ENCODE measurements at places on chromosomes 3 and 15.

DNA sequence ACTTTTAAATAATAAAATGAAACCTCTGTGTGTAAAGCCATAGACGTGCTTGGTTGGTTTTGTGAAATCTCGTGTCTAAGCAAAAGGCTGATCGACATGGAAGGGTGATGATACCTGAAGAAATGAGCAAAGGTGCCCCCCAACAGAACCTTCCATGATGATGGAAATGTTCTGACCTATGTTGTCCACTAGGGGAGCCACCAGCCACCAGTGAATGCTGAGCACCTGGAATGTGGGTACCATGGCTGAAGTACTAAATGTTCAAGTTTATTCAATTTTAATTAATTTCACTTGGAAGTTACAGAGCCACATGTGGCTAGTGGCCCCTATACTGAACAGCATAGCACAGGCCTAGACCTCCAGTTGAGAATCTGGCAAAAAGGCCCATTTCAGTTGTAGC is 158.8 kb downstream of the POLR2M start:
- DNase-seq, result no peak

DNA sequence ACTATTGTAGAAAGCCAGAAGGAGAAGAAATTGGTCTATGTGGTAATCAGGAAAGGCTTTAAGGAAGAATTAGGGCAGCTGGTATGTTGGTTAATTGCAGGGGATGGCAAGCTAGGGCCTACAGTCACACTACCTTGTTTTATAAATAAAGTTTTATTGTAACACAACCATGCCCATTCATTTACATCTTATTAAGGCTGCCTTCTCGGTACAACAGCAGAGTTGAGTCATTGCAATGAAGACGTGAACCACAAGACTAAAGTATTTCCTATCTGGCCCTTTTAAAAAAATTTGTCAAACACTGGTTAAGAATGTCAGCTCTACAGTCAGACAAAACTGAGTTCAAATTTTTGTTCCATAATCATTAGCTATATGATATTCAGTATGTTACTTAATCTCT is 8.3 kb downstream of the SERPINI1 start:
- no peak for DNase-seq

DNA sequence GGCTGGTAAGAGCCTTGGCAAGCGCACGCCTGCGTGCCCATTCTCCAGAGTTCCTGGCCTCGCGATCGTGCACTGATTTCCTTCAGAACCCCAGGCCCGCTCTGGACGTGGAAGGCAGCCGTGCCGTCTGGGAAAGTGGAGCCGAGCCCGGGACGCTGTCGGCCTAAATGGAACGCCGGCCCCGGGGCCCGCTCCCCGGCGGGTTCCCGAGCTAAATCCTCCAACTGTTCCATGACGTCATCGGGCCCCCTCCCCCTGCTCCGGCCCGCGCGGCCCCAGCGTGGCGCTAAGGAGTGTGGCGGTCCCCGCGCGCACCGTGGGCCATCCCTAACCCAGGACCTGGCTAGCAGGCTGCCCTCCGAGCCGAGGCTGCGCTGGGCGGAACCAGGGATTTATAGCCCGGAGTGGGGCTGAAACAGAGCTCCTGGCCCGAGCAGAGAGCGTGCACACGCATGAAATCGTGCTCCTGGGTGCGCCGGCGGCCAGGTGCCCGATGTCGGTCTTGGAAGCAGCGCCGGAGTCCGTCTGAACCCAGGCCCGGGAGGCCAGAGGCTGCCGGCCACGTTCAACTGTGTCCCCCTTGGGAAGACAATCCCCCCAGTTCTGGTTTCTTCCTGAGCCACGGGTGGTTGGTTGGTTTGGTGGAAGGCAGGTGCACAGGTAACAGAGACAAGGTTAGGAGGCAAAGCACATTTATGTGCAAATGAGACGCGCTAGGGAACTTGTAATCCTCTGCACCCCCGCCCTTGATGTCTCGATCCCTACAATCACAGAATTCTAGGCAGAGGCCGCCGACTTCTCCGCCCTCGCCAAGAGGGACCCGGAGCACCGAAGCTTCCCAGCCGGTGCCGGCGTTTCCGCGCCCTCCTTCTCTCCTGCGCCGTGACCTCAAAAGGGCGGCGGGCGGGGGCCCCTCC is 84.9 kb upstream of the ETV5 start:
- DNase-seq, result no peak

GRCh38 chr15:38651328-38652038 is 86.9 kb upstream of the RASGRP1 start:
- DNase-seq, result no peak

GRCh38 chr3:135975536-135975935 is 10.0 kb downstream of the PPP2R3A start:
- no peak for DNase-seq

DNA sequence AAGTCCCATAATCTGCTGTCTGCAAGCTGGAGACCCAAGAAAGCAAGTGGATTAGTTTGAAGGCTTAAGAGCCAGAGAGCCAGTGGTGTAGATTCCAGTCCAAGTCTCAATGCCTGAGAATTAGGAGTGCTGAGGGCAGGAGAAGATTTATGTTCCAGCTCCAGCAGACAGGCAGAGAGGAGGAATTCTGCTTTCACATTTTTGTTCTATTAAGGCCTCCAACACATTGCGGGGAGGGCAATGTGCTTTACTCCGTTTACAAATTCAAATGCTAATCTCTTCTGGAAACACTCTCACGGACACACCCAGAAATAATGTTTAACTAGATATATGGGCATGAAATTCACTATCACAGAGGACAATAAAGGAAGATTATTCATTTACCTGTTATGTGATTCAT is 54.0 kb downstream of the DPH6 start:
- DNase-seq, result no peak

GRCh38 chr3:59143447-59143846 is 93.6 kb upstream of the CFAP20DC start:
- DNase-seq, result no peak

GRCh38 chr3:78844307-78844706 is 923.5 kb downstream of the ROBO1 start:
- DNase-seq, result no peak

DNA sequence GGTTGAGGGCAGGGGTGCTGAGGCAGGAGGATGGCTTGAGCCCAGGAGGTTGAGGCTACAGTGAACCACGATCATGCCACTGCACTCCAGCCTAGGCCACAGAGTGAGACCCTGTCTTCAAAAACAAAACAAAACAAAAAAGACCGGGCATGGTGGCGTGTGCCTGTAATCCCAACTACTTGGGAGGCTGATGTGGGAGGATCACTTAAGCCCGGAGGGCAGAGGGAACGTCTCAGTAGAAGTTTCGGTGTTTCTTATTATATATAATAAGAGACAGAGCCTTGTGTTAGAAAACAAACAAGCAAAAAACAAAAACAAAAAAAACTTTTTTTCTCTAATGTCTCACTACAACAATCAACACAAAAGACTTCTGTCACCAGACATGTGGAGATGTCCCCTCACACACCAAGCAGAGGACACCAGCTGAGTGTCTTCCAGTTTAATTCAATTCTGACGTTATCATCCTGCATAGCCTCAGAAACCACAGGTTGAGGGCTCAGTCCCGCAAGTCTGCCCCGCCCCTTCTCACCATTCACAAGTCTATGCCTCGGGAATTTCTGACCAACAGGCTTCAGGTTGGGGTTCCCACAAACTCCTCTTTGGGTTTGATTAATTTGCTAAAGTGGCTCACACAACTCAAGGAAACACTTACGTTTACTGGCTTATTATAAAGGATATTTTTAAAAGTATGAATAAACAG is 24.0 kb upstream of the EIF4A2 start:
- DNase-seq, result no peak

GRCh38 chr3:194731506-194732073 is 45.9 kb downstream of the FAM43A start:
- DNase-seq, result no peak

- no peak for DNase-seq
Observed at GRCh38 chr3:174068035-174068434, 670.5 kb downstream of the NLGN1 start.

DNA sequence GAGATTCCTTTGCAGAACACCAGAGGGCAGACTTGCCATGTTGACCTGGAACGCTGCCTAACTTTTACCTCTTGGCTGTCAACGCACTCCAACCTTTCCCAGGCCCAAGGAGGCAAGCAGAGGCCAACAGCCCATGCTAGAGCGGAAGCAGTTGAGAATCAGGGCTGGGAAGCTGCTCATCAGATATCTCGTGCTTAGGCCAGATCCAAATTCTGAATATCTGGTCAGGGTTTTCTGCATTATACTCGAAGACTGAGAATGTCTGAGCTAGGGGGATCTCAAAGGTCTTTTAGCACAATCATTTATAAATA is 2.5 kb downstream of the XIRP1 start:
- peak; percentile 57 for DNase-seq

DNA sequence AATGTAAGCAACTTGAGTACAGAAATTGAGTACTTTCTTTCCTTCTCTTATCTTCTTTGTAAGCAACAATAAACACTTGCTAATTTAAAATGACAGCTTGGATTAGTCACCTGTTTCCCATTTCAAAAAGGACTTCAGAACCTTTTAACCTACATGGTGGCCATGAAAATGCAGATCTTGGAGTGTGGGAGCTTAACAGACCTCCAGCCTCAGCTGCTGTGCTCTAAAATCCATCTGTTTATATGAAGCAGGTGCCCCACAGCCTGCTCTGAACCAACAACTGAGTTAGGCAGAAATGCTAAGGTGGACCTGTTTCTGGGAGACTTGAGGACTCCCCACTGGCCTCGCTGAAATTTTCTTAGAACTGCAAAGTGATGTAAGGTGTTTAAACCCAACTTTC is 91.1 kb upstream of the TNIK start:
- no peak for DNase-seq

- no peak for DNase-seq
Observed at GRCh38 chr15:44726136-44726535, 10.2 kb upstream of the TRIM69 start.

DNA sequence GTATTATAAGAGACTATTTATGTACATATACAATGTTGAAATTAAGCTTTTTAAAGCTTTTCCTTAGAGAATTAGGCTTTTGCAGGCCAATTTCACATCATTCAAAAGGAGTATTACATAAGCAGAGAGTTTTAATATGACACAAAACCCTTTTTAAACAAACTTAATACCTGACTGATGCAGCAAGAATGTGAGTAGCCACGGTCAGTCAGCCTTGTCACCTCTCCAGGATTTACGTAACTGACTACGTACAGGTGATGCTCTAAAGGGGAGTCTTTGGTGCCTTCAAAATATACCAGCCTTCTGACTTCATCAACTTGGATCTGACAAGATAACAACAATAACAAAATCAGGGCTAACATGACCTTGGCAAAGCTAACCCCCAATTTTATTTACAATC is 44.2 kb upstream of the IGDCC4 start:
- no peak for DNase-seq

GRCh38 chr15:64527263-64527984 is 67.0 kb downstream of the ZNF609 start:
- DNase-seq, result no peak

DNA sequence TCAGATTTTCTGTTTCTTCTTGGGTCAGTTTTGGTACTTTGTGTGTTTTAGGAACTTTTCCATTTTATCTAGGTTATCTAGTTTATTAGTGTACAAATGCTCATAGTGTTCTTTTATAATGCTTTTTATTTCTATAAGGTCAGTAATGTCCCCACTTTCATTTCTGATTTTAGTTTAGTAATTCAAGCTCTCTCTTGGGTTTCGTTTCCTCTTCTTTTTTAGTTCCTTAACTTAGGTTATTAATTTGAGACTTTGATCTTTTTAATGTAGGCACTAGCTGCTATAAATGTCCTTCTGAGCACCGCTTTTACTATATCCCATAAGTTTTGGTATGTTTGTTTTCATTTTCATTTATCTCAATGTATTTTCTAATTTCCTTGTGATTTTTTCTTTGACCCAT is 27.0 kb upstream of the CD200R1L start:
- DNase-seq, result no peak

- peak; percentile 45 for DNase-seq
Observed at GRCh38 chr3:52983336-52983807, 62.5 kb downstream of the SFMBT1 start.

- no peak for DNase-seq
Observed at GRCh38 chr3:152839511-152839910, 4.6 kb downstream of the P2RY1 start.

DNA sequence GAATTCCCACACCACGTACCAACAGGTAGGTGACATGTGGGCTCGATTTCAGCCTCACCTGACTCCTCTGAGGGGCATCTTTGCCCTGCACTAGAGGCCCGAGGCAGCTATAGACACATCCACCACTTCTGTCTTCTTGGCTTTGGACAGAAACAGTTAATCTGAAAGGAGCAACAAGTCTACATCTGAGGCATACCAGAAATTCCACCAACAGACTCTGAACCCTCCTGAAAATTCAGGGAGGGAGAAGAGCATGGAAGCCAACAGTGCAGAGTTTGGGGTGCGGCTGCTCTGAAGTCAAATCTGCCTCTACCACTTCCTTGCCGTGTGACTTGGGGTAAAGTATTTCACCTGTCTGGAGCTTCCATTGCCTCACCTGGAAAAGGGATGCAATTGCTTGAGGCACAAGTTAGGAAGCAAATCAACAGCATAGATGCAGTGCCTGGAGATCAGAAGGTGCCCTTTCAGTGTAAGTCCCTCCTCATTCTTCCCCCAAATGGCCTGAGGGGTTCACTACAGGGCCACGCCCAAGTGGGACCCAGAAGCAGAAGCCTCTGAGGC is 119.8 kb downstream of the SHQ1 start:
- DNase-seq, result no peak

DNA sequence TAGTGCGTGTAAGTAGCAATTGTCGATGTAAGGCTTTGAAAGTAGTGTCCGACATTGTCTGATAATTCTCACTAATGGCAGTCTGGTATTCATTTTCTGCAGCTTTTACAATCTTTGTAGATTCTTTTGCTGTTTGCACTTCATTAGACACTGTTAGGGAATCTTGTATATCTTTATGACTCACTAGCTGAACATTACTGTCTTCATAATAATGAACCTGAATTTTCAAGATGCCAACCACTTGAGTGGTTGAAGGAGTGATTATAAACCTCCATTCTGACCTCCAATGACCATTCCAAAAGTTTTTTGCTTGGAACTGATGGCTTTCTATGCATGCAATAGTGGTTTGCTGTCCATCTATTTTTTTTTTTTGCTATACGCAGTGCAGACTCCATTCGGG is 76.4 kb upstream of the MFGE8 start:
- DNase-seq, result no peak

GRCh38 chr15:45417303-45417950 is 39.1 kb upstream of the GATM start:
- DNase-seq, result no peak

DNA sequence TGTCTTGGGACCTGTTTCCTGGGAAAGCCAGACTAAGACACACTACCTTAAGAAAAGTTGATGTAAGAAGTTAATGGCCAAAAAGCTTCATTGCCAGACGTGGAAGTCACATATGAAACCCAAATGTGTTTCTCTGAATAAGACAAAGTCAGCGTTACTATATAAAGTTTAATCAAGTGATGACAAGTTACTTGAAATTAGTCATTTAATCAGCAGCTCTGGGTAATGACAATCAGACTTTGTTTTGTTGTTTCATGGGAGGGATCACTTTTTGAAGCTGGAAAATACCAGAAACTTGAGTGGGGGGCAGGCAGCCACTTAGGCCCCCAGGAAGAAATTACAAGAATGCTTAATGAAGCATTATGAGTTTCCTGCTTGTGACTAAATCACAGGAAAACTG is 218.6 kb downstream of the PTPRG start:
- no peak for DNase-seq

GRCh38 chr3:39601241-39601640 is 133.8 kb downstream of the MOBP start:
- DNase-seq, result no peak
